A673 (cell line): ENCODE measurements at places on chromosomes 4 and X.

GRCh38 chr4:84965553-84966381 lies 723 bp downstream of the WDFY3 start:
- DNase-seq, result peak; percentile 49

DNA sequence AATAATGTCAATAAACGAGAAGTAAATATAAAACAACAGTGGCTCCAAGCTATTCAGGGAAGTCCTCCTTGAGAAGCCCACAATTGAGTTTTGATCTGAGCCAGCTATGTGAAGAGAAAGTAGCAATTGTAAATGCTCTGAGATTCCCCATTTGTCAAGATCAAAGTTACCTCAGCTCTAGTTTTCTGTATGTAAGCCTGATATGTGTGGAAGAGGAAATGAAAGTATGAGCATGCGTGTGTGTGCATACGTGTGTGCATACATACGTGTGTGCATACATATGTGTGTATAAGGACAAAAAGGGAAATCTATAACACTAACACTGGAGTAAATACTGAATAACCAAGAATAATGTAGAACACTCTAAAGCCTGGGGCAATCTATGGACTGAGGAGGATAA lies 130.3 kb downstream of the SCFD2 start:
- no peak for DNase-seq

DNA sequence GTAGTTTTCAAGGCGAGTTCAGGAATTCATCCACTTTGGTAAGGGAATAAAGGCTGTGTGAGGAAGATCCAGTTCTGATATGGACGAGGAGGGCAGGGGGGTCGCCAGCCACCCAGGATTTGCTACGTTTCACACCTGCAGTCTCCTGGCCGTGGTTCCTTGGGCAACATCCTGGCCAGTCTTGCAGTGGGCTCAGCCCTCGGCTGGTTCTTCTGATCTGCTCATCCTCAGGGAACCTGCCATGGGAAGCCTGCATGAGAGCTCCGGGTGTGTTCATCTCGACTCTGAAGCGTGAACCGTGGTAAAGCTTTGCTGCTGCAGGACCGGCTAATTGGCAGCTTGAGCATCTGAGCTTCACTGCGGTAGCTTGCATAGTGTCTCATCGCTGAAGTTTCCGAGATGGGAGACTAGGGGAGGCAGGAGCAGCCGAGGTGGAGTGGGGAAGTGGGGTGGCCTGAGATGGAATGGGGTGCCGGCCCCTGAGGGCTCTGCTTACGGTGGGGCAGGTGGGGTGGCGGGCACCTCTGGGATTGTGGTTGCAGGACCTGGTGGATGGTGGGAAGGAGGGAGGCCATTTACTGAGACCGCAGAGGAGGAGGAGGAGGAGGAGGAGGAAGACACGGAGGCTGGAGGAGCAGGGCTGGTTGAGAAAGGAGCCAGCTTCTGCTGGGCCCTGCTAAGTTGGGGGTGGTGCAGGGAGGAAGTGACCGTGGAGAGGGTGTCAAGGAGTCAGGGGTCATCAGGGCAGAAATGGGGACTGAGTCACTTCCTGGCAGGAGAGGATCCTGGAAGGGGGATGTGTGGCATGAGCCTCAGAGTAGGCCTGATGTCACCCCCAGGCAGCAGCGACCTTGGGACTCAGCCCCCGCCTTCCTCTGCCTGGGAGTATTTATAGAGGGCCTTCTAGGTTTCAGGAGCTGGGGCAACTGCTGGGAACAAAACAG lies 213.1 kb upstream of the PSAPL1 start:
- DNase-seq, result no peak

DNA sequence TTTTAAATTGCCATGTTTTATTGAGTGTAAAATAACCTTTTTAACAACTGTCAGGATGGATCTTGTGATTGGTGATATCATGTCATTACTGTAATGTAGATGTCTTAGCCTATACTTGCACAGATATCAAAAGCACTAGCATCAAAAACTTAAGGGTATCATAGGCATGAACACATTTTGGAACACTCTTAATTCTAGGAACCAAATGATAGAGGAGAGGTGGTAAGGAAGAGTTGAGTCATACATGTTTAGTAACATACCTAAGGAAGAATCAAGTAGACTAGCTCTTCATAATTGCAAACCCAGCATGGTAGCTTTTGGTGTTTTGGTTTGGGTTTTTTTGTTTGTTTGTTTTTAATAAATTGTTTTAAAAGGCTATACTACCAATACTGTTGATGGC lies 43.4 kb downstream of the SMARCAD1 start:
- DNase-seq, result no peak

DNA sequence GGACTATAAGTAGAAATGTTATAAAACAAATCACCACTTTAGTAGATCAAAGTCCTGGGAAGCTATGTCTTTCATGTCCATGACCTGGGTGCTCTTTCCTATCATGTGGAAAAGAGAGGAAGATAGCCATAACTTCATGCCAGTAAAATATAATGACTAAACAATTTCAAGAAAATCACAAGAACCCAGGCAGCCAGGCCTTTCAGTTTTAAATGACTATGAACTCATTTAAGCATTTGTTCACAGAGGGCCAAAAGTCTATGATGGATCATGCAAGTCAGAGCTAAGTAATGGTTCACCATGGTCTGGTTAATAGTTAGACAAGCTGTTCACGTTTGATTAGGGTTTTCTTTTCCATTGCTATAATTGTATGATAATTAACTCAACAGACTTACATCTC lies 155.8 kb downstream of the PPARGC1A start:
- no peak for DNase-seq

DNA sequence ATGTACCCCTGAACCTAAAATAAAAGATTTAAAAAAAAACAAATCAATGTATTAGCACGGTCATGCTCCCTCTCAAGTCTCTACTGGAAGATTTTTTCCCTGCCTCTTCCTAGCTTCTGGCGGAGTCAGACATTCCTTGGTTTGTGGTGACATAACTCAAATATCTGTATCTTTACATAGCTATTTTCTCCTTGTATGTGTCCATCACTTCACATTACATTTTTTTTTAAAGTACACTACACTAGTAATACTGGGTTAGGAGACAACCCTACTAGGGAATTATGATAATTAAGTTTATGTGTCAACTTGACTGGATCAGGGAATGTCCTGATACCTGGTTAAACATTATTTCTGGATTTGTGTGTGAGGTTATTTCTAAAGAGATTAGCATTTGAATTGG lies 1197.9 kb downstream of the TECRL start:
- no peak for DNase-seq
